Dermis blood vessel endothelial cell (primary cell): ENCODE measurements at places on chromosomes 2 and 18. TPM values are rescaled to one million over a fixed set of nuclear protein-coding genes. Genes with fewer than 3 reads are reported as not detected.

Gene CD8B
- total RNA-seq, result not detected in 2 replicates

Gene ALPI
- total RNA-seq, result not detected in 2 replicates

Gene SCN7A
- total RNA-seq, result under 0.01 TPM in 1 of 2 replicates, not detected in the other

Gene UPP2
- total RNA-seq, result not detected in 2 replicates

Gene PSMA8
- not detected in 2 replicates for total RNA-seq

Gene BUB1
- total RNA-seq, result 14.5 and 62.7 TPM in 2 replicates

Gene STRN
- total RNA-seq, result 24.7 and 52.0 TPM in 2 replicates

Gene MAT2A
- 64.3 and 89.6 TPM in 2 replicates for total RNA-seq
